ENCODE measurements at places on chromosomes 2 and 18.
A peak's percentile ranks its signal among the peaks of the same experiment; 100 is the strongest.

- DNase-seq = no peak
Measured at GRCh38 chr2:39156107-39156506, 35.3 kb upstream of the SOS1 start.

GRCh38 chr2:58645017-58645416 lies 403.9 kb upstream of the FANCL start:
- no peak for DNase-seq

DNA sequence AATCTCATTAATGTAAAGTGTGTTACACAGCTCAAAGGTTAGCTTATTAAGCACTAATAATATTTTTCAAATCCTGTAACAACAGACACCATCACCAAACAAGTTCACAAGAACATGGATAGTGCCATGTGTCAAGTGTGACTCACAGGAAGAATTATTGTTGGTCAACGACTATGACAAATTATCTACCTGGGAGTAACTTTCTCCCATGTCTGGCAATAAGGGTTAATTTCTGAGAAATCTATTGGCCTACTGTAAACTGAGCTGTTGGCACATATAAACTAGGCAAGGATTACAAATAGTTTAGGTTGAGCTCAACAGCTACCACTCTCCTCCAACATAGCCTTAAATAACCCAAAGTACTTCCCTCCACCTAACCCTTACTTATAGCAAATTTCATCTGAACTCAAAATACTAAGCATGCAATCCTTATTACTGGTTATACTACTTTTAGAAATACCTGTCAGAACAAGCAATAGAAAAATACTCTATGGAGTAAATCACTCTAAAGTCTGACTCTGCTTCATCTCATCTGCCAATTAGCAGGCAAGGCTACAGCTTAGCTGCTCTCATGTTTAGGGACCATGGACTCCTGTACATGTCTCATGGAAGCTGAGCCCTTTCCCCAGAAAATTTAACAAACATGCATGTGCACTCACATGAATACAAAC lies 223.0 kb downstream of the NBAS start:
- no peak for DNase-seq

GRCh38 chr2:62705859-62706720 lies 577 bp downstream of the EHBP1 start:
- peak; percentile 41 for DNase-seq

DNA sequence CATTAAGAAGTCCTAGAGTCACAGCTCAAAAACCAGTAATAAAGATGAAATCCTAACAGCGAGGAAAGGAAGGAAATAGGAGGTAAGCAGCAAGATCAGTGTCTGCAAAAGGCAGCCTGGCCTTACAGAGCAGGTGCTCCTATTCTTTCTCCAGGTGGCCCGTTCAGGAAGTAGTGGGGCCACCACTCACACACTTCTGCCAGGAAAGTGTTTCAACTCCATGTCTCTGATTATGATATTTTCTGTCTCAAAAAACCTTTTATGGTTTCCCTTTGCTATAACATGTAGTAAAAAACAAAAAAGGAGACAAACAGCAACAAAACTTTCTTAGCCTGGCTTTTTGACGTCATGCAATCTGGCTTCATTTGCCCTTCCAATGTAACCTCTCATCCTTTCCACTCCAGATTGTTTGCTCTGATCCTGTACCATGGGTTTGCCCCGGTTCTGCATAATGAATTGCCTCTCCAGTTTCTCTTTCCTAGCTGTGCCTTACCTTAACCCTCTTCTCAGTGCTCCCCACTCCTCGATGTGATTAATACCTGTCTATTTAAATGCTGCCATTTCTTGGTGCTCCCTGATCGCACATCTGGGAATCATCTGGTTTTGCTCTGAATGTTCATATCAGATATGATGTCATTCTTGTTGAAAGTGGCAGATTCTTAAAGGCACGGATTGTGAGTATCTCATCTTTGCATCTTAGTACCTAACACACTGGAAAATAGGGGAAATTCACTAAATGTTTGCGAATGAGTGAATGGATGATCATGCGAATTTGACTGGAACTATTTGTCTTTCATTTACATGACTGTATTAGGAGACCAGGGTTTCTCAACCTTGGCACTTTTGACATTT lies 50.6 kb upstream of the PTPRM start:
- DNase-seq = no peak

DNA sequence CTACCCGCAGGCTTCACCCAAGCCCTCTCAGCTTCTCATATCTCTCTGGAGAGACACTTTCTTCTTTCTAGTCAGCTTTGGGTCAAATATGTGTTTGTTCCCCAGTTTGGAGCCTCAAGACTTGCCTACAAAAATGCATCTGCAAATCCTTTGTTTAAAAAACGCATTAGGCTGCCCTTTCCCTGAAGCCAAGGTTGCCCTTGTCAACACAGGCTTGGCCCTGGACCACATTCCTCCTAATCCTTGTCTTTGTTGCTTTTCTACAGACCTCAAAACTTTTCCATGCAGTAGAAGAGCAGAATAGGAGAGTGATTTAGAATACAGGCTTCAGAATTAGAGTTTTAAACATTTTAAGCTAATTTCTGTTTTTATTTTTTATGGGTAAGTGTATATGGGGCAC lies 307.8 kb downstream of the NAPG start:
- no peak for DNase-seq

DNA sequence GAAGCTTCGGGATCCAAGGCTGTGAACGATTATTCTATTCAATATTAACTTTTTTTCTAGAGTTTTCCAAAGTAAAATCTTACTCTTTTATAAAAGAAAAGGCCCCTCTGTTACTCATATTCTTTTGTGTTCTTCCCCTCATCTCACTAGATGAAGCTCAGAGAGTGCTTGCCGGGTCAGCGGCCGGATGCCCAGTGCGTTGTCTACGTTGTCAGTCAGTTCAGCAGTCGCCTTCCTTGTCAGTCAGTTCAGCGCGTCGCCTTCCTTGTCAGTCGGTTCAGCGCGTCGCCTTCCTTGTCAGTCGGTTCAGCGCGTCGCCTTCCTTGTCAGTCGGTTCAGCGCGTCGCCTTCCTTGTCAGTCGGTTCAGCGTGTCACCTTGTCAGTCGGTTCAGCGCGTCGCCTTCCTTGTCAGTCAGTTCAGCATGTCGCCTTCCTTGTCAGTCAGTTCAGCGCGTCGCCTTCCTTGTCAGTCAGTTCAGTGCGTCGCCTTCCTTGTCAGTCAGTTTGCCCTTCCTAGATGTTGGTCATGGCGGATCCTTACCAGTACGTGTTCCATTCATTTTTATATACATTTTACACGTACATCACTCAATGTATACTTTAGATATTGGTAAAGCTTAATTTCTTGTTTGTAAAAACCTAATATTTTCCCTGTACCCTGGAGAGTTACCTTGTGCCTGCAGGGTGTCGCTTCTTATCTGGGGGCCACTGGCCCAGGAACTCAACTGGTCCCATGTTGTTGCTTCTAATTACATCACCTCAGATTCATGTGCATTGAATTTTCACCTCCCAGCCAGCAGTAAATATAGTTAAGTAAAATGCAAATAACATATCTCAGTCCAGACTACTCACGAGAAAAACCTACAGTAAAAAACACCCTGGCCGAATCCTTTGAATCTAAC lies 206.9 kb downstream of the ASB1 start:
- no peak for DNase-seq

DNA sequence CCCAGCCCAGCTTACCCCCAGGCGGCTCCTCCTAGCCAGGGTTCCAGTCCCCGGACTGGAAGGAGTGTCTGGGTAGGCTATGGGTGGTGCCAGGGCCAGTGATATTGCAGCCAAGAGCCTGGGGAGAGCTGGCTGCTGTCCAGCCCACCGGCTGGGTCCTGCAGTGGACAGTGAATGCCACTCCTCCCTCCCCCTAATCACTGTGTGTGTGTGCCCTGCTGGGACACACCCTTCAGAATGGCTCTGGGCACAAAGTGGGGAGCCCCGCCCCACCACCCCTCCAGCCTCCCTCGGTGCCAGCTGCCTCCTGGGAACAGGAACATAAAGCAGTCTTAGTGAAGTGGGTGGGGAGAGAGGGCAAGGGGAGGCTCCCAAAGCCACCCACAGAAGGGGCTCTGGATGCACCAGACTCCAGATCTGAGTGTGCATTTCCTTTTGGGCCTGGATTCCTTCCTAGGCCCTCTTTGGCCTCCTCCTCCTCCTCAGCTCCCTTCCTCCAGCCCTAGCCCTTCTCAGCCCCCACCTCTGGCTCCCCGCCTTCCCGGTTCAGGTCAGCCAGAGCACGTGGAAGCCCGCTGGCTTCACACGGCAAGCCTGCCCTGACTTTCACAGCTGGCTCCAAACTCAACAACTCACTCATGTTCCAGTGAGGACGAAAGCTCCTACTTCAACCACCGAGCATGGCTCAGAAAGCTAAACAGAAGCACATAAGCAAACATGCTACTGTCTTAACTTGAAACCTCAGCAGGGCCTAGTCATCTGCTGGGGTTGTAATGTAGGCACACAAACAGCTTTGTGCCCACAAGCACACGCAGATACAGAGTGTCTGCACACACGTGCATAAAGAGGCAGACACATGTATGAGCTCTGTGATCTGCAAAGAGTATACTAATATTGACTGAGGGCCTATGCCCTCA lies 209.2 kb upstream of the SMAD2 start:
- DNase-seq = no peak

DNA sequence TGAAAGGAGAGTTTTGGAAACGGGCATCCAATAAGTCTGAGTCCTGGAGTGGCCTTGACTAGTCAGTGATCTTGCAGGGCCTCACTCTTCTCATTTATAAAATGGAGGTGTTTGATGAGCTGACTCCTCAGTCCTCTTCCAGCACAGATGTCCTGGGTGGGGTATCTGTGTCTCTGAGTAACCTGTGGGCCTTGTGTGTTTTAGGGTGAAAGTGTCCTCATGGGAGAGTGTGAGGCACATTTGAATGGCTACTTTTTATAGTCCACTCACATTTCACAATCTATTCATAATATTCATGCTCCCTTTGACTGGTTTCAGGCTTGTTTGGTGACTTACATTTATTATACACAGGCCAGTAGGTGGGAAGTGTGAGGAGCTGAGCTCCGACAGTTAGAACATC lies 106.4 kb upstream of the CELF4 start:
- no peak for DNase-seq

- no peak for DNase-seq
Measured at GRCh38 chr2:176038694-176039093, 36.6 kb upstream of the LNPK start.

GRCh38 chr2:220057916-220058315 lies 430.5 kb downstream of the SLC4A3 start:
- DNase-seq = no peak

DNA sequence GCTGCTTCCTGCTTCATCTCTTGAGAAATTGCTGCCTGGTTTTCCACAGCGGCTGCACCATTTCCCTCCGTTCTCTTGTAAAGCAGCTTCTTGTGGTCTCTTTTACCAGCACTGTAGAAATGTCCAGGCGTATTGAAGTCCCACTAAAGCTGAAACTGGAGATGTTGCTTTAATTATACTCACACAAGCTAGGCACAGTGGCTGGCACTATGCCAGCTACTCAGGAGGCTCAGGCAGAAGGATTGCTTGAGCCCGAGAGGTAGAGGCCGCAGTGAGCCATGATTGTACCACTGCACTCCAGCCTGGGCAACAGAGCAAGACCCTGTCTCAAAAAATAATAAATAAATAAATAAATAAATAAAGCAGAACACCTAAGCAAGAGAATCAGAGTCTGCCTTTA lies 19.2 kb upstream of the ATP9B start:
- no peak for DNase-seq

DNA sequence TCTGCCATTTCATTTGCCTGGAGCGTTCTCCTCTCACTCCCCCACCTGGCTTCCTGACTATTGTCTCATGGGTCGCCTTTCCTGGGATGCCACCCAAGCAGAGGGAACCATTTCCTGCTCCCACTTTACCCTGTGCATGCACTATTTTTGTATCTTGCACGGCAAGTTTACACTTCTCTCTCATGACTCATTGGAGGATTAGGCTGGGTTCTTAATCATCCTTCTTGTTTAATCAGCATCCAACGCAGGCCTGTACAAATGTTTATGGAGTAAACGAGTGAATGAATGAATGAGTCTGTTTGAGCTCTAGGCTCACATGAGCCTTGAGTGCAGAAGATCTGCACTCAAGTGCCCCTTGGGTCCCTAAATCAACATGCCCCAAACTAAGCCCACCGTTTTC lies 3.8 kb upstream of the ARHGAP25 start:
- DNase-seq = no peak

- DNase-seq = no peak
Measured at GRCh38 chr18:29008809-29009208, 831.9 kb upstream of the CDH2 start.

GRCh38 chr18:57004366-57005121 lies 142.3 kb upstream of the BOD1L2 start:
- peak; percentile 29 for DNase-seq

DNA sequence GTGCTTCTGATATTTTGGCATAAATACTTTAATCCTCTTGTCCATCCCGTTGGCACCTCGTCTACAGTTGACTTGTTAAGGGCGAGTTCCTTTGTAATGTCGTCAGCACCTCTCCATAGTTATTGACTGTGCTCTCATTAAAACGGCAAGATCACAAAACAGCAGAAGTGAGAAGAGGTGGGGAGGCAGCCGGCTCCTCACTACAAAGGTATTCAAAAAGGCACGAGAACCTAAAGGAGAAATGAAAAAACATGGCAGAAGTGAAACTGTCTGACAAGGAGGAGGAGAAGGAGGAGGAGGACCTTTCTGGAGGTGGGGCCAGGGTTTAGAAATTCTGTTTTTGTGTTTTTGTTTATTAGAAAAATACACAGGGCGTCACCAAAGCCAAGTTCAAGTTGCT lies 235.6 kb downstream of the BCL11A start:
- no peak for DNase-seq

GRCh38 chr2:239309398-239310245 lies 91.2 kb downstream of the HDAC4 start:
- DNase-seq = no peak

DNA sequence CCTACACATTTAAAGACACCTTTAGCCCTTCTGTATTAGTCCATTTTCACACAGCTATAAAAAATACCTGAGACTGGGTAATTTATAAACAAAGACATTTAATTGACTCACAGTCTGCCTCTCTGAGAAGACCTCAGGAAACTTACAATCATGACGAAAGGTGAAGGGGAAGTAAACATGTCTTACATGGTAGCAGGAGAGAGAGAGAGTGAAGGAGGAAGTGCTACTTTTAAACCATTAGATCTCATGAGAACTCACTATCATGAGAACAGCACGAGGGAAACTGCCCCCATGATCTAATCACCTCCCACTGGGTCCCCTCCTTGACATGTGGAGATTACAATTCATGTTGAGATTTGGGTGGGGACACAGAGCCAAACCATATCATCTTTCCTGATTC lies 946.6 kb downstream of the SLC4A3 start:
- DNase-seq = no peak

DNA sequence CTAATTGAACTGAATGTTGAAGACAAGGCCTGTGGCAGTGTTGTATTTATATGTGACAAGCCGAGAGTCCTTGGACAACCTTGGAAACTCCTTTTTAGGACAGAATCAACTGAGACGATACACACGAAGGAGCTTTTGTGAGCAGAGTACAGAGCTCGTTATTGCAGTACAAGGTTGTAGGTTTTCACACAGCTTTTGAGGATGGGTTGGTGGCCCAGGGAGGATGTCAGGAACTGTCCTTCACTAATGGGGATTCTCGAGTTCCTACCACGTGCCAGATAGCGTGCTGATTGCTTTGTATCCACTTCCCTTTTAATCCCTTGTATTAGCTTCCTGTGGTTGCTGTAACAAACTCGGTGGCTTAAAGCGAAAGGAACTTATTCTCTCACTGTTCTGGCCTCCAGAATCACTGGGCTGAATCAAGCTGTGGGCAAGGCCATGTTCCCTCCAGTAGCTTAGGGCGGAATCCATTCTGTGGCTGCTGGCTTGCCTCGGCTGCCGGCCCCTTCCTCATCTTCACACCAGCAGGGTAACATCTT lies 20.2 kb downstream of the INPP4A start:
- DNase-seq = no peak

GRCh38 chr2:237547841-237548416 lies 18.4 kb upstream of the PRLH start:
- no peak for DNase-seq
